ENCODE measurements at places on chromosomes 7 and 10.

DNA sequence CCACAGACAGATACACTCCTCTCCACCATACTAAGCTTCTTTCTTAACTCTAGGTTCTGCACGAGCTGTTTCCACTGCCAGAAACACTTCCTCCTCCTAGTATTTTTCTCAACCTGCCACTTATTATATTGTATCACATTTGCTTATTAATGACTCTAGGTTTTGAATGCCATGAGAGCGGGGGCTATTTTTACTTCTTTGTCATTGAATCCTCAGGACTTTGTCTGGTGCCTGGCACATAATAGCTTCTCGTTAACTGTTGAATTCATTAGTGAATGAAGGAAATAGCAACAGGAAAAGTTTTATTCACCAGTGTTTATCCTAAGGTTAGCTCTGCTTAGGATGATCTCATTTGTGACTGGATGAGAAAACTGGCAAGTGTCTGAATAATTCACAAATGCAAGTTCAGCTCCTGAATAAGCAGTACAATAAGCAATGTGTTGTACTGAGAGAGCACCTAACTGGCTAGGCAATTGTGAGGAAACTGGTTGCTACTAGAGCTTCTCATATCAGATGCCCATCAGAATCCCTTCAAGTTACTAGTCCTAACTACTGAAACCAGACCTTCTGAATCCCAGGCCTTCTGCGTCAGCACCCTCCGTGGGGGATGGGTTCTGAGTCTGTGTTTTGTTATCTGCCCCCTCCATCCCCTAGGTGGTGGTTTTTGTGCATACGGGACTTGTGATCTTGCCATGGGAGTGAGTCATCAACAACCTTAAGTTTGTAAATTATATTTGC lies 92.7 kb downstream of the LSMEM1 start:
- DNase-seq: no peak

- DNase-seq: peak; percentile 53
Measured at GRCh38 chr10:47261121-47261520, 38.9 kb upstream of the GDF10 start.

GRCh38 chr10:6493521-6494441 lies 86.3 kb downstream of the PRKCQ start:
- no peak for DNase-seq

DNA sequence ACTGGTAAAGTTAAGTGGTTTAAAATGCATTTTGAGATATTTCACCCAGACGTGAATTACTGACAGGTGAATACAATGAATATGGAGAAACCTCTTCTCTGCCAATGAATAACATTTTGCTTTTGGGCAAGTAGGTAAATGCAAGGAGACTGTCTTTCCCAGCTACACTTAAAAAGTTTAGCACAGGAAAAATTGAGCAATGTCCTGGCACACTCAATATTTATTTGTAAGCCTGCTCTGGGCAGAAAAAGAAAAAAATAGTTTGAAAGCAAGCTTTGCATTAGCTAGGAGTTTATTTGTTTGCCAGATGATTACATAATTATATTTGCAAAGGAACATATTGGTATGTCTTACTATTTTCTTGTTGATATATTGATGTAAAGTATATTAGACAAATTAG lies 624.2 kb downstream of the ACTR3B start:
- no peak for DNase-seq

- DNase-seq: no peak
Measured at GRCh38 chr10:62805231-62806099, 945 bp downstream of the ADO start.

- no peak for DNase-seq
Measured at GRCh38 chr7:146764458-146764857, 647.9 kb downstream of the CNTNAP2 start.

DNA sequence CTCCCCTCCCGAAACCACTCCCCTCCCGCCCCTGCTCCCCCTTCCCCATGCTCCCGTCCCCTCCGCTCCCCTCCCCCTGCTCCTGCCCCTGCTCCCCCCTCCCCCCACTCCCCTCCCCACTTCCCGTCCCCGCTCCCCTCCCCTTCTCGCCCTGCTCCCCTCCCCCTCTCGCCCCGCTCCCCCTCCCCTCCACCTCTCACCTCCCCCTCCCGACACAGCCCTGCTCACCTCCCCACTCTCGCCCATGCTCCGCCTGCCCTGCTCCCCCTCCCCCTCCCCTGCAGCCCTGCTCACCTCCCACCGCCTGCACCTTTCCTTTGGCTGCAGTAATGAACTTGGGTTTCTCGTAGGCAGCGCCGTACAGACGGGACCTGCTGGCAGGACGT lies 49.9 kb upstream of the NKX6-2 start:
- no peak for DNase-seq

- no peak for DNase-seq
Measured at GRCh38 chr7:17506095-17506494, 207.6 kb downstream of the AHR start.

DNA sequence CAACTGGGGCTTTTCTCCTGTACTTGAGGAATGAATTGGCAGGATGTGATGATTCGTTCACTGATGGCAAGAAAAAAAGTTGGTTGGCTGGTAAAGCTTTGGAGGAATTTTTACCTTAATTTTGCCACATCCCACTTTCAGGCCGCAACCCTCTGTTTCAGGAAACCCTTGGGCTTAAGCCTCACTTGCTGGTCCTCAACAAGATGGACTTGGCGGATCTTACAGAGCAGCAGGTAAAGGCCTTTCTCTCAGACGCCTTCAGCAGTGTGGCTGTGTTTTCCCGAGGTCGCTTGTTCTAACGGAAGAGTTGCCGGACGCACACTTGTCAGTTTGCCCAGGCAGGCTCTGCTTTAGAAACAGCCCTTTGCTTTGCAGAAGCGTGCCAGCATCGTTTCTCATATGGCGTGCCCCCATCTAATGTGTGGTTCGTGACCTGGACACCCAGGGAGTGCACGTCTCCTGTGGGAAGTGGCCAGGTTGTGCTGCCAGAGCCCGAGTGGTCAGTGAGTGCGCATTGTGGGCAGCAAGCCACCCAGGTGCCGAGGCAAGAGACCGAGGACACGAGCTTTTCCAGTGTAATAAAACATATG lies 2.2 kb downstream of the MTG1 start:
- no peak for DNase-seq

DNA sequence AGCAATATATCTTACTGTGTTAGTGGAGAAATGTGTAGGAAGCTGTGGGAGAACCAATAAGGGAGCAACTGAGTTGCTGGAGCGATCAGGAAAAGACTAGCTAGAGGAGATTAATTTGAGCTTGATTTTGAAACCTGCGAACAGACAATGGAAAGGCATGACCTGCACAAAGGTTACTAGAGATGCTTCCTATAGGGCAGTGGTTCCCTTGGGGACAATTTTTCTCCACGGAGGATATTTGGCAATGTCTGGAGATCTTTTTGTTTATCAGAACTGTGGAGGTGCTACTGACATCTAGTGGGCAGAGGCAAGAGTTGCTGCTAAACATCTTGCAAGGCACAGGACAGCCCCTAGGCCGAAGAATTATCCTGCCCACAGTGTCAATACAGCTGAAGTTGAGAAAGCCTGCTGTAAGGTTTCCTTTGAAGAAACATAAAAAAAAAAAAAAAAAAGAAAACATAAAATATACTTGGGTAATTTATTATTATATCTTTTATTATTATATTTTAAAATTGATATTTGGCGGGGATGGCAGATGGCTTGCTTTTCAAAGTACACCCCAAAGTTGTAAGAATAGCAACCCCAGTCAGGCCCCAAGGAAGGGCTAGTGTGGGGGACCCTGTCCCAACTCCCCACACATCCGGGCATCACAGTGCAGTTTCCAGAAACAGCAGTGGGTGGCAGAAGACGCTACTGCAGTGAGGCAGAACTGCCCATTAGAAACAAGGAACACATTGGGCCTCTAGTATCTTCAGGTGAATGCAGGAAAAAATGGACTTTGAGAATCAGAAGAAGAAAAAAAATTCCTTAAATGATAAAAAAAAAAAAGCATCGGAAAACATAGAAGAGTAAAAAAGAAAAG lies 481.6 kb downstream of the SH2D4B start:
- no peak for DNase-seq

DNA sequence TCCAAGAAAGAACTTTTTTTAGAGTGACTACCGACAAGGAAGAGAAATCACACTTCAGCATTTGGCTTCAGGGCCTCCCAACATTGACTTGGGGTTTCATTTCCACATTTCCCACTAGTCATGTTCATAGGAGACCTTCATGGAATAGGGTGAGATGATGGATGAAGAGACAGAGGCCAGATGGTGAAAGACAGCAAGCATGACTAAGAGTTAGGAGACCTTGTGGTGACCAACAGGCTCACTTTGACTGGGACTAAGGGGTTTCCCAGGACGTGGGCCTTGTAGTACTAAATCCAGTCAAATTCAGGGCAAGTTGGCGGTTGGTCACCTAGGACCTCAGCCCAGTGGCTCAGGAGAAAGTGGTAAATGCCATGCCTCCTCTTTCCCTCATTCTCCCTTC lies 3.0 kb upstream of the GIMAP5 start:
- no peak for DNase-seq

GRCh38 chr10:132149917-132150316 lies 36.8 kb upstream of the DPYSL4 start:
- no peak for DNase-seq

GRCh38 chr10:60358282-60358681 lies 31.4 kb downstream of the ANK3 start:
- no peak for DNase-seq

DNA sequence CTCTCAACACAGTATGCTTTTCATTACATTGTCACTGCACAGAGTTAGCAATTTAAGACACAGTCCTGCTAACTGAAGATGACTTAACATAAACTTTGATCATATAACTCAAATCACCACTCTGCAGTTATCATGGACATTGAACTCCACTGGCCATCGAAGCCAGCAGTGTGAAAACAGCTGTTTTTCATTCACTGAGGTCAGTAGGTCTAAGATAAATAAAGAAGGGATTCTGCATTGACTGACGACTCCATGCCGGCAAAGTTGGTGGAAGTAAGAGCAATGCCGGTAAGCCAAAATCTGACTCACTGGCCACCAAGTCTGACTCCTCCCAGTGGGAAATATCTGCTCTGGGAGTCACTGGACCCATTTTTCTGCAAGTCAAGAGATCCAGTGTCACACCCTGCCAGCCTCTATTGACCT lies 449.9 kb upstream of the ANKRD30A start:
- no peak for DNase-seq

- DNase-seq: no peak
Measured at GRCh38 chr10:87916515-87916914, 53.1 kb downstream of the PTEN start.

- no peak for DNase-seq
Measured at GRCh38 chr10:110016039-110016438, 8.3 kb downstream of the ADD3 start.

DNA sequence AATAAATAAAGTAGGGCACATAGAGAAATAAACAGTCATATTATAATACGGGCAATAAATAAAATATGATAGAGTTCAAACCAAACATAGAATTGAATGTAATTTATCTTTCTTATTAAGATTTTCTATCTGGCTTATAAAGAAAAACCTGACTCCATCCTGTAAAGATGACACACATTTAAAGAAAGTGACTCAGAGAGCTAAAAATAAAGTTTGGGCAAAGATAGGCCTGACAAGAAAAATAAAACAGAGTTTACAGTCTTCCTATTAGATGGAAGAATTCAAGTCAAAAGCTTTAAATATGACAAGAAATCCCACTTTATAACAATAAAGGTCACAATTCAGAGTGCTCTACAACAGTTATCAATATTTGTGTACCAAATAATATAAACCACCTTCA lies 580.6 kb downstream of the PHTF2 start:
- no peak for DNase-seq

GRCh38 chr7:95421847-95422444 lies 12.9 kb downstream of the PON2 start:
- DNase-seq: no peak

GRCh38 chr10:131448171-131448570 lies 136.7 kb upstream of the TCERG1L start:
- no peak for DNase-seq

GRCh38 chr10:122561212-122561611 lies 658 bp downstream of the DMBT1 start:
- DNase-seq: no peak

DNA sequence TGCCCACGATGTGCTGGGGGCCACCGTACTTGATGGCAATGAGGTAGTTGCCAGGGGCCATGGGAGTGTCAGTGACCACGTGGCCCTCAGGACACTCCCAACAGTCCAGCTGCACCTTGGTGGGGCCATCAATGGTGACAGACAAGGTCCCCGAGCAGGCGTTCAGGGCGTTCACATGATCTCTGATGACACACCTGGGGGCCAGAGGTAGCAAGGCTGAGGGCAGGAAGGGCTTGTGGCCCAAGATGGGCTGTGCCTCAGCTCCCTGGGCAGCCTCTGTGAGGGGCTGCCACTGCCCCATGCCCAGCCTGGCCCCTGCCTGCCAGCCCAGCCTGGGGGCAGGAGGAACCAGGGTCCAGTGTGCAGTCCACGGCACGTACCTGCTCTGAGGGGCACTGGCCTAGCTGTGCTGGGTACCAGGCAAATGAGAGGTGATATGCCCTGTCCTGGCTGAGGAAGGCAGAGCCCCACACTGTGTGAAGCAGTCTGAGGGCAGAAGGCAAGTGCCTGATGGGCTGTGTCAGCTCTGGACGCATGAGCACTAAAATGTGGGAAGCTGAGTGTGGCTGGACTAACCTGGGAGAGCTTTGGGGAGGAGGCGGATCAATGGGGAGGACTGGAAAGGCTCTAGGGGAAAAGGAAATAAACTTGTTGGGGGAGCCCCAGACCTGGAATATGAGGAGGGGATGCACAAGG lies 3.5 kb upstream of the KCP start:
- no peak for DNase-seq

GRCh38 chr7:121624958-121625357 lies 228.8 kb upstream of the FAM3C start:
- no peak for DNase-seq

DNA sequence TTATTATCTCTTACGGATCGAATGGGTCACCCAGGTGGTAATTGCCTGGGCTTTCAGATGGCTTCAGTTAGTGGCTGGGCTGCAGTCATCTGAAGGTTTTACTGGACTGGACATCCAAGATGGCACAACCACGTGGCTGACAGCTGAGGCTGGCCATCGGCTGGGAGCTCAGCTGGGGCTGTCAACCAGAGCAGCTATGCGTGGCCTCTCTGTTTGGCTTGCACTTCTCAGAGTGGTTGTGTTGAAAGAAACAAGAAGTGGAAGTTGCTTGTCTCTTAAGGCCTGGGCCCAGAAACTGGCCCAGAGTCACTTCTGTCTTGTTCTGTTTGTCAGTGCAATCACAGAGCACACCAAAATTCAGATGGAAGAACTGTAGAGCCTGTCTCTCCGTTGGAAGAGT lies 5.7 kb upstream of the GDI2 start:
- no peak for DNase-seq

GRCh38 chr7:24717694-24718320 lies 39.5 kb downstream of the GSDME start:
- DNase-seq: no peak

GRCh38 chr7:43290978-43291377 lies 178.5 kb downstream of the HECW1 start:
- DNase-seq: no peak

GRCh38 chr10:103265717-103266329 lies 11.1 kb upstream of the INA start:
- no peak for DNase-seq

GRCh38 chr7:85176197-85176596 lies 10.7 kb downstream of the SEMA3D start:
- DNase-seq: no peak

GRCh38 chr10:53477313-53477675 lies 704.7 kb upstream of the MBL2 start:
- no peak for DNase-seq
